ENCODE measurements at places on chromosomes 5 and 9.

DNA sequence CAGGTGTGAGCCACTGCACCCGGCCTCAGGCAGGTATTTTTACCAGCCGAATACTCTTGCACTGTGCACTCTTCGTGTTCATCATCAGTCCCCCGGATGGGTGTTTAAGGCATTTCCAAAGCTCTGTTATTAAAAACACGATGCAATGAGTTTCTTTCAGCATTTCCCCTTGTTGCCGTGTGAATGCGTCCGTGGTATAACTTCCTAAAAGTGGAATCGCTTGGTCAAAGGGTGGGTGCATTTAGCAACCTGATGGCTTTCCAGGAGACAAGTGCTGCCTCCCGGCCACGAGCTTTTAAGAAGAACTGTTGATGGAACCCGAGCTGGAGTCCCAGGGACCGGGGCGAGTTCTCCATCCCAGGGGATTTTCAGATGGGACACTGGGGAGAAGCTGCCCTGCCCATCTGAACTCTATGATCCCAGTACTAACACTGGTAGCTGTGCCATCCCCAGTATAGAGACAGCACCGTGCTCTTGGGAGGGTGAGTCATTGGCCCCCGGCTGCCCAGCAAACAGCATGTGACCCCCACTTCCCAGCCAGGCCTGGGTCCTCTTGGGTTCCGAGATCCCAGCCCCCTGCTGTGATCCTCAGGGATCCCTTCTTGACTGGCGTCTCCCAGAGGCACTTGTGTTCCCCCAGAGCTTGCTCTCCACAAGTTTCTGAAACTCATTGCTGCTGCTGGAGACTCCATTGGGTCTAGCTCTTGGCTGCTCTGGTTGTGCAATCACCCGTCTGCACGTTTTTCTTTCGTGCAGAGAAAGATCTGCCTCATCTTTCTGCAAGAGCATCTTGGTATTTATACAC lies 169.5 kb upstream of the IER5L start:
- DNase-seq, result no peak

DNA sequence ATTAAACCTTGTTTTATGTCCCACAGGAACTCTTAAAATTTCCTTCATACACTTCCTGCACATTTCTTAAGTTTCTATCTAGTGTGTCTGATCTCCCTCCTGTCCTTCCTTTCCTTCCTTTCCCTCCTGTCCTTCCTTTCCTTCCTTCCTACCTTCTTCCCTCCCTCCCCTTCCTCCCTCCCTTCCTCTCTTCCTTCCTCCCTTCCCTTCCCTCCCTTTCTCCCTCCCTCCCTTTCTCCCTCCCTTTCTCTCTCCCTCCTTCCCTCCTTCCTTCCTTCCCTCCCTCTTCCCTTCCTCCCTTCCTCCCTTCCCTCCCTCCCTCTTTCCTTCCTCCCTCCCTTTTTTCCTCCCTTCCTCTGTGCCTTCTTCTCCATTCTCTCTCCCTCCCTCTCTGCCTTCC lies 414.9 kb downstream of the ENC1 start:
- DNase-seq, result no peak

GRCh38 chr5:127025467-127025866 lies 4.9 kb downstream of the MARCHF3 start:
- DNase-seq, result no peak

- DNase-seq, result no peak
Measured at GRCh38 chr5:150297934-150298595, 4.6 kb downstream of the ARSI start.

- no peak for DNase-seq
Measured at GRCh38 chr5:37722236-37723161, 117.3 kb downstream of the GDNF start.

- no peak for DNase-seq
Measured at GRCh38 chr9:18622186-18622836, 148.4 kb downstream of the ADAMTSL1 start.

DNA sequence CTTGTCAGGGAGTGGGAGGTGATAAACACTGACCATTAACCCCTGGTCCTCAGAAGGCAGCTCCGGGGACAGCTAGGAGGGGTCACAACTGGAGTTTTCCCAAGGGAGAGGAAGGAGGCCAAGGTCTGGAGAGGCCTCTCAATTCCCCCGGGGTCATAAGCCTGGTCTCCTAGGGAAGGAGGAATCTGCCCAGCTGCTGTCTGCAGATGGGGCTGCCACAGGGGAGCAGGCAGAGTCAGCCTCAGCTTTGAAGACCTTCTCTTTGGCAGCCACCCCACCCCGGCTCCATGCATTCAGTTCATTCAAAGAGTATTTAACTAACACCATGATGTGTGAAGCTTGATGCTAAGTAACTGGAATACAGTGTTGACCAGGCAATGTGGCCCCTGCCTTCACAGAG lies 74.6 kb upstream of the HSPA9 start:
- no peak for DNase-seq

- DNase-seq, result no peak
Measured at GRCh38 chr5:159576902-159577301, 246.6 kb upstream of the IL12B start.

DNA sequence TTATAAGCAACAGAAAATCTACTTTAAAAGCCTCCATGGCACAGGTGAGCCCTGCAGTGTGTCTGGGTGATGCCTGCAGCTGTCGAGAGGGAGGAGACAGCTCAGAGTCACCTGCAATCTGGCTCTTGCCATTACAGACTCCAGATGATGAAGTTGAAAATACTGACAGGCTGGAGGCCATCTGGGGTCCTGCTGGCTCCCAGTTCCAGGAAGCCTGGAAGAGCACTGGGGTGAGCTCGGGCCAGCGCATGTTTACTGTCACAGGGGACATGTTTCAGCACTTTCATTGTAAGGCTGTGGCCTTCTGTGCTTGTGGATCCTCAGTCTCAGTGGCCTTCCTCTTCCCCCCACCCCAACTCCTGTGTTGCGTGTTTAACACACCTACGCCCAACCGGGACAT lies 28.4 kb downstream of the CEL start:
- DNase-seq, result no peak

DNA sequence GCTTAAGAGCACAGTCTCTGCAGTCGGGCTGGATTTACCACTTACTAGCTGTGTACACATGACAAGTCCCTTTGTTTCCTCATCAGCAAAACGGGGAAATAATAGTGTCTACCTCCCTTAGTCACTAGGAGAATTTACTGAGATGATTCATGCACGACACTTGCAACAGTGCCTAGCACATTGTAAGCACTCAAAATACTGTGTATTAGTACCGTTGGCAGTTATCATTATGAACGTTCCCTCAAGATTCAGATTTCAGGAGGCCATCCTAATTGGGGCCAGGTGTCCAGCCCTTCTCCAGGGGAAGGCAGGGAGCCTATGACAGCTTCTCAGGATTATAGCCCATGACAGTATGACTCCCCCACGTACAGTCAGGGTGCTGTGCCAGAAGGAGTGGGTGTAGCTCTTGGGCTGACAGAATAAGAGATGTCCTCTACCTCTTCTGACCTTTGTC lies 164.3 kb downstream of the DOCK2 start:
- no peak for DNase-seq

DNA sequence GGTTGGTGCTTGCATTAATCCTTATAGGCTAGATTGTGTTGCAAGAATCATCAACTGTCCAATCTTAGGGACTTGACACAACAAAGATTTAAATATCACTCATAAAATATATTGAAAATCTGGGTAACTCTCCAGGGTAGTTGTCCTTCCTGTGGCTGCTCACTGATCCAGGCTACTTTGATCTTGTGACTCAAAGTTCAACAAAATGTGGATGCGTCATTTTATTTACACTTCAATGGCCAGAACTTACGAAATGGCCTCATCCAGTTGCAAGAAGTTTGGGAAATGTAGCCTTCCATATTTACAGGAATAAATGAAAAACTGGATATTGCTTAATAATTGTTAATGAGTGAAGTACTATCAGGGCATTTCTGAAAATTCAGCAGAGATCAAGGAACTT lies 235.5 kb upstream of the ACTBL2 start:
- no peak for DNase-seq

DNA sequence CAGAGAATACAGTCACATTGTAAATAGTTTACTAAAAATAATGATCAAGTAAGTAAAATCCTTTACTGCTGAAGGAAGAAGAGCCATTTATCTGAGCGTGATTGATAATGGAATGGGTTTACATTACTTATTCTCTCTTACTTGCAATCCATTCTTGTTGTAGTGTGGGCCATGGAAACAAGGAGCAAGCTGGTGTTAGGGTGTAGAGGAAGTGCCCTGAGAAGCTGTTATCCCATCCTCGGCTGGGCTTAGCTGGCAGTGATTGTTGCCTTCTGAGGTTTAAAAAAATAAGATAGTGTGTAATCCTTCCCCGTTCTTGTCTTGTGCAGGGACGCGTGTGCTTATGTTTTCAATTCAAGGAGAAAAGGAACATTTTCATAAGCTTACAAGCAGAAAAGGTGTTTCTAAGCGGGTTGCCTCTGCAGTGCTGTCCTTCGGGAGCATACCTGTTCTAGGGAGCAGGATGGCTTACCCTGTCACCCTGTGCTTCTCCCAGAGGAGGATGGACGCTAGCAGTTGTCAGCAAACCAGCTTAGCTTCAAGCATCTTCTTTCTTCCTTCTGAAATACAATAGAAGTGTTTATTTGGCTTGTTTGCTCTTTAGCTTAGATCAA lies 188.3 kb downstream of the ARHGEF28 start:
- no peak for DNase-seq

All from T follicular helper cell (primary cell).